Suppressor macrophage treated with lipopolysaccharide for 1 hour (primary cell): ENCODE measurements at places on chromosomes 4 and X.
A peak's percentile ranks its signal among the peaks of the same experiment; 100 is the strongest.

GRCh38 chr4:54539500-54540029 lies 118.2 kb upstream of the KIT start:
- peak; percentile 81 for DNase-seq

GRCh38 chr4:101977076-101977475 lies 186.5 kb downstream of the BANK1 start:
- peak; percentile 37 for DNase-seq

GRCh38 chr4:56871371-56871866 lies 36.3 kb upstream of the REST start:
- peak; percentile 51 for DNase-seq

DNA sequence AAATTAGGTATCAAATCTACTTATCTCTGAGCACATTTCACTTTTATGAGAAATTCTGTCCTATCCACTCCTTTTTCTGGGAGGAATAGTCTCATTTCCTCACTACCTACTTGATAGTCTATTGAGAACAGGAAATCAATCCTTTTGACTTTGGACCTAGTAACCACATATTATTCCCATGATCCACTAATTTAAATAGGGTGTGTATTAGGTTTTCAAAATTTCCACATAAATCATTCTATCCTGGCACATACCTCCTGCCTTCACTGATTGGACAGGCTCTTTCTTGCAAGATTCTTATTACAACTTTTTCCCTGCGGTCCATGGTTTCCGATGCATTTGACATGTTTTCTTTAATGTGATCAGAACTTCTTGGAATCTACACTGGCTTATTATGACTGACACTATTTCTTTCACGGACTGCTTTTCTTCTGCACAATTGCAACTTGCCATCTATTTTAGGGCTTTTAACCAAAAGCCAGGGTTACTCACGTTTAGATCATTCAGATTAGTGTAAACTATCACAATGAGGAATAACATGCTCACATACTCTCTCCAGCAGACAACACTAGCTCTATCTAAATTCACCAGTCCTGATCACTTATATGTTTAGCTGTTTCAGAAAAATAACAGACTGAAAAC lies 419.9 kb upstream of the SLIT2 start:
- DNase-seq = no peak

- no peak for DNase-seq
Measured at GRCh38 chr4:3039706-3040366, 34.5 kb downstream of the HTT-AS start.

DNA sequence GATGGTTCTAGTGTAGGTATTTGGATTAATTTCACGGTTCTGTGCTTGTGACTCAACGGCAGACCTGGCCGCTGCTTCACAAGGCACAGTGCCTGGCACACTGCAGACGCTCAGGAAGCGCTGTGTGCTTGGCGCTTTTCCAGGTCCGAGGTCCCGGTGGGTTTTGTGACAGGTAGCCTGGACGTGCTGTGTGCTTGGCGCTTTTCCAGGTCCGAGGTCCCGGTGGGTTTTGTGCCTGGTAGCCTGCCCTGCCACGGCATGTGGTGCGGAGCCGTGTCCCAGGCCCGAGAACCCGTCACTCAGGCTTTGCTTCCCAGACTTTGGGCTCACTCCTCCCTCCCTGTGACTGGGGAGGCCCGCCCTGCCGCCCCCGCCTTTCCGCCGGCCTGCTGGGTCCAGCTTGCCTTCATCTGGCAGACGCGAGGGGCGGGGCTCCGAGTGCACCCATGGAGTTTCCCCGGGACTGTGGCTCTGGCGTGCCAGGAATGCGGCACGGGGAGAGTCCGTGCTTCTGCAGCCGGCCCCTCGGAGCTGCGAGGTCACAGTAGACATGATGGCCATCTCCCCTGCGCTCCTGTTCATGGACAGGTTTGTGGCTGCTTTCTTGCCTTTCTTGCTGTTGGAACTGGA lies 44.2 kb downstream of the TBC1D14 start:
- no peak for DNase-seq

GRCh38 chrX:30888526-30889146 lies 418 bp downstream of the TAB3 start:
- DNase-seq = peak; percentile 47
